ENCODE measurements at places on chromosomes 12 and 14.
A peak's percentile ranks its signal among the peaks of the same experiment; 100 is the strongest.

- no peak for DNase-seq
Measured at GRCh38 chr12:19671695-19672094, 232.4 kb downstream of the AEBP2 start.

DNA sequence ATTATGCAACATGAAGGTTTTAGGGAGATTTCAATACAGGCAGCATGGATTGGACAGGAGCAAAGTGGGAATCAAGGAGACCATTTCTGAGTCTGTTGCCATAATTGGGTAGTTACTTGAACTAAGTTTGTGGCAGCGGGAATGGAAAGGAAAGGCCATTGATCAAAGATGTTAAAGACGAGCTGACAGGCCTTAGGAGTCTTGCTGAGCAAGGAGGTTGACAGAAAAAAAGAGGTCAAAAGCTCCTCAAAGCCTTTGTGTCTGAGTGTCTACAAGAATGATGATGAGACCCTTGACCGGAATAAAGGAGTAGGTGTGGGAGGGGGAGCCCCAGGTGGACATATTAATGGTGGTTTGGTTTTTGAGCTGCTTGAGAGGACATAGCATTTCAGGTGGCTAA is 9.4 kb downstream of the PLEKHA5 start:
- no peak for DNase-seq

- no peak for DNase-seq
Measured at GRCh38 chr14:75941030-75941429, 40.8 kb downstream of the TGFB3 start.

GRCh38 chr14:65879248-65880009 is 466.9 kb downstream of the FUT8 start:
- peak; percentile 61 for DNase-seq

DNA sequence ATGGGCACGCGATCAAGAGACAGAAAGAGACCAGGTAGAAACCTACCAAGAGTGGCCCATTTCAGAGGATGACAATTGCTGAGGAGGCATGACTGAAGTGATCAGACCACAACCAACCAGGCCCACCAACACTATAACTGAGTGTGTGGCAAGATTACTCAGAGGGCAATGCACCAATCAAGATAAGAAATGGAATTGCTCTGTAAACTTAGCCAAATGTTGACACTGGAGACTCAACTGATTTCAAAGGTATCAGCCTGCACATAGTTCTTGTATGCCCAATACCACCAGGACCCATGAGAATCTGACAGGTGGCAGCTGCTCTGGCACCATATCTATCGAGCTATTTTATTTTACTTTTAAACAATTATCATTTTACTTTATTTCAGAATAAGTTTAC is 128.9 kb downstream of the FOXN3 start:
- DNase-seq = no peak

DNA sequence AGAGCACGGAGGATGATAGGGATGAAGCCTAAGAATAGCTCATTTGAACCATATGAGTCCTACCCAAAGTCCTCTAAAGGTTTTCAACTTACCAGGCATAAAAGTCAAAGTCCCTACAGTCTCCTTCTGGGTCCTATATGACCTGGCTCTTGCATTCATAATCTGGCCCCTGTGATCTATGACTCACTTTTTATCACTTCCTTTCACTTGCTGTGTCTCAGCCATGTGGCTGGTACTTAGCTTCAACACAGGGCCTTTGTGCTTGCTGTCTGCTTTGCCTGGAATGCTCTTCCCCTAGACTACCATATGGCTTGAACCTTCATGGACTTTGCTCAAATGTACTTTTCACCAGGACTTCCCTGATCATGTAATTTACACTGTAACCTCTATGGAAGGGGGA is 137.6 kb upstream of the TMTC1 start:
- DNase-seq = no peak

- no peak for DNase-seq
Measured at GRCh38 chr14:55921511-55921910, 196.7 kb upstream of the PELI2 start.
